ENCODE measurements at places on chromosomes 4 and X.

GRCh38 chrX:11537141-11537540 is 128.6 kb downstream of the ARHGAP6 start:
- DNase-seq: no peak

- DNase-seq: no peak
Measured at GRCh38 chr4:28209371-28209924, 1348.8 kb downstream of the STIM2 start.

GRCh38 chrX:64190136-64190740 is 15.3 kb downstream of the AMER1 start:
- DNase-seq: no peak

DNA sequence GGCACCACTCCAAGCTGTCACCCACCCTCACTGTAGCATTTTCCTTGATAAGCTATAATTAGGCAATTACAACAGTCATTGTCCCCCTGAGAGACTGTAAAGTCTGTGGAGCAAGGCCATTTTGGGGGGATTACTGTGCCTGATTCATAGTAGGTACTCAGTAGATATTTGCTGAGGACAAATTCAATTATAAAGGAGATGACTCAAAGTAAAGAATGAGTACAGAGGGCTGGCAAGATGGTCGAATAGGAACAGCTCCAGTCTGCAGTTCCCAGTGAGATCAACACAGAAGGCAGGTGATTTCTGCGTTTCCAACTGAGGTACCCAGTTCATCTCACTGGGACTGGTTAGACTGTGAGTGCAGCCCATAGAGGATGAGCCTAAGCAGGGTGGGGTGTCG is 42.0 kb downstream of the MAOB start:
- no peak for DNase-seq

DNA sequence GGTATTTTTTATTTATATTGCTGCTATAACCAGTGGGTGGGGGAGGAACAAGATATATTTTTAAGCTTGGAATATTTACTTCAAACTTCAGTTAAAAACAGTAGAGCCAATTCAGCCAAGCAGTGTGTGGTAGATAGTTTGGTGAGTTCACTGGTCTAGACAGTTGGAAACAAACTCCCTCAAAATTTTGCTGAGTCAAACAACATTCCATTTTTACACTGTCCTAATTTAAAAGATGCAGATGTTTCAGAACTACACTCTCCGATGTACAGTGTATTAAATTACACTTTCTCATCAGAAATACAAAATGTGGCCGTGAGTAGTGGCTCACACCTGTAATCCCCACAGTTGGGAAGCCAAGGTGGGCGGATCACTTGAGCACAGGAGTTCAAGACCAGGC is 23.3 kb downstream of the PRKX start:
- no peak for DNase-seq

DNA sequence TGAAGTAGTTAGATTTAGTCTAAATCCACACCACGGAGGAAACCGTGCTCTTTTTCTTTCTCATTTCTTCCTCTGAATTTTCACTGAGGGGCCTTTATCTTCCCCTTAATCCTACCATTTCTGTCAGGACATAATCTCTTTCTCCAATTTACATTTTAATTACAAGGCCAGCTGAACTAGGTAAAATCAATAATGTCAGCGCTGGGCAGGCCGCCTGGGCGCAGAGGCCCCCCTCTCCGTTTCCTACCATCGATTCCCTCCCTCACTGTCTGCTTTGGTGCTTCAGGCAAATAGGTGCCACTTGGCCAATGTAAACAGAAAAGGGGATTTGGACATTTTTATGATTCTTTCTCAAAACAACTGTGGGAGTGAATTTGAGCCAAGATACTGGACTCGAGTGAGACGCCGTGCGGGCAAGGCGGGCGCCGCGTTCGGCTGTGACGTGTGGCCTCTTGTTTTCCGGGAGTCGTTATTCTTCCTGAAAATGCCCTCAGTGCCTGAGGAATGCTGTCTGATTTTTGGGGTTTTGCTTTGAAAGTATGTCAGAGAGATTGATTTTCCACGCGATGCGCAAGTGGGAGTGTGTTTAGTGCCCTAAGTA is 22.6 kb downstream of the UVSSA start:
- no peak for DNase-seq

DNA sequence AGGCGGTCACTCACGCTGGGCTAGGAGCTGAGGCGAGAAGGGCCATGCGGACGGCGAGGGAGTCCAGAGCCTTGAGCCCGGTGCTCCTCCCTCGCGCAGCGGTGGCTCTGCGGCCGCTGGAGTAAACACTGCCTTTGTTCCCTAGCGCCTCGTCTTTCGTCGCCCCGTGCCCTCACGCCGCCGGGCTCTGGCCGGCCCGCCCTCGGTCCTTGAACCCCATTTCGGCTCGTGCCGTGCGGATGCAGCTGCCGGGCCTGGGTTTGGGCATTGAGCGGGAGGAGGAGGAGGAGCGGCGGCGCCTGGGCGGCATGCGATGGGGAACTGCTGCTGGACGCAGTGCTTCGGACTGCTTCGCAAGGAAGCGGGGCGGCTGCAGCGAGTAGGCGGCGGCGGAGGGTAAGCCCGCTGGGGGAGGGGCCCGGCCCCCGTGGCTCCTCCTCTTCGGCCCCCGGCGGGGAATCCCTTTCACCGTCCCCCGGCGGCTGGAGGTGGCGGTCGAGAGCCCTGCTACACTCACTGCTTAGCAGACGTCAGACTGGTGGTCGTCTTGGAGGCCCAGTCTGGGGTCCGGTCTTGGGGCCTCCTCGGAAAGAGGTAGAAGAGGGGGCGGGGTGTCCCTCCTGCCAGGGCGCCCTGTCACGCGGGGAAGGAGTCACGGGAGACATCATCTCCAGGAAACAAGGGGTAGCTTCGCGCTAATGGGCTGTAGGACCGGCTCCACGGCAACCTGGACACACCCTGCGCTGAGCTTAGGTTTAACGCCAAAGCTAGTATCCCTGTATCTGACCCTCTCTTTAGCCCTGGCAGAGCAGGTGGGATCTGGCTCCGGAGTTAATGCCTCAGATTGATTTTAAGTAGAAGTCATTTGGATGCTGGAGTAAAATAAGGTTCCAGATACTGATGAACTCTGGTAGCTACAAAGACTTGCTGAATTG is at the start of gene AP1AR:
Gene AP1AR (plus strand): TSS at position 9 of the 935 bp plus-strand sequence. CDS start 305 bp downstream, at position 314.
- DNase-seq: peak; percentile 76

GRCh38 chr4:186307916-186308315 is 41.9 kb downstream of the F11 start:
- DNase-seq: no peak

DNA sequence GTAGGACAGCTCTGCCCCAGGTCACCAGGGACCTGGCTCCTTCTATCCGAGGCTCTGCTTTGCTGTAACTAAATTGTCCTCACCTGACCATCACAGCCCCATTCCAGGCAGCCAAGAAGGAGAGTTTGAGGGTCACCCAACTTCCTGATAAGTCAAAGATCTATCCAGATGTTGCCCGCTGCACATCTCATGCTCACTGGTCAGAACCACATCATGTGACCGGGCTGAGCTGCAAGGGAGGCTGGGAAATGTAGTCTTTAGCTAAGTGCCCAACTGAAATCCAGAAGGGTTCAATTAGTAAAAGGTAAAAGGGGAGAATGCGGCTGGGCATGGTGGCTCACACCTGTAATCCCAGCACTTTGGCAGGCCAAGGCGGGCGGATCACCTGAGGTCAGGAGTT is 18.4 kb downstream of the HMX1 start:
- DNase-seq: no peak

DNA sequence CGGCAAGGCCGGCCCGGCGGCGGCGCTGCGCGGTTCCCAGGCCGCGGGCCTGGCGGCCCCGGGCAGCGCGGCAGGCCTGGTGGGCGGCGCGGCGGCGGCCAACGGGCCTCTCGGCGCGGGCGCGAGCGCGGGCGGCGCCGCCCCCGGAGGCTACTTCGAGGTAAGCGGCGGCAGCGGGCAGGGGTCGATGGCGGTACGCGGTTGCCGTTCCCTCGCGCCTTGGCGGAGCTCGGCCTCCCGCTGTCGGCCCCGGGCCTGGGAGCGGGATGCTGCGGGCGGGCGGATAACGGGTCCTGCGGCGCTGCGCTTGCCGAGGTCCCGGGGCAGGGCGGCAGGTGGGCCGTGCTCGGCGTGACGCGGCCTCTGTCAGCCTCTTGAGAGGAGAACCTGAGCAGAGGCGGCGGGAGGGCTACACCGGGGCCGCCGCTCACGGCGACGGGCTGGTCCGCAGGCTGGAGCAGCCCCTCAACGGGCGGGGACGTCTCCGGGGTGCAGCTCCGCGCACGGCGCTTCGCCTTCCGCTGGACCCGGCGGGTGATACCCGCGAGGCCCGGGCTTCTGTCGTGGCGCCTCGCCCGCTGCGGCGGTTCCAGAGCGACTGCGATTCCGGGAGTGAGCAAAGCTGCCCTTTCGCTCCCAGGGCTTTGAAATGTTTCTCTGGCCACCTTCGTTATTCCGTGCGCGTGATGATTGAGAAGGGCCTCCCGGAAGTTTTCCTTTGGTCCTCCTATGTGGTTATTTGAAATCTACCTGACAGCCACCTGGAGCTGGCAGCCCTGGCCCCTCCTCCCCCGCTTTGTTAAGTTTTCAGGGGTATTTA is 774 bp downstream of the FAM193A start:
- DNase-seq: peak; percentile 32

DNA sequence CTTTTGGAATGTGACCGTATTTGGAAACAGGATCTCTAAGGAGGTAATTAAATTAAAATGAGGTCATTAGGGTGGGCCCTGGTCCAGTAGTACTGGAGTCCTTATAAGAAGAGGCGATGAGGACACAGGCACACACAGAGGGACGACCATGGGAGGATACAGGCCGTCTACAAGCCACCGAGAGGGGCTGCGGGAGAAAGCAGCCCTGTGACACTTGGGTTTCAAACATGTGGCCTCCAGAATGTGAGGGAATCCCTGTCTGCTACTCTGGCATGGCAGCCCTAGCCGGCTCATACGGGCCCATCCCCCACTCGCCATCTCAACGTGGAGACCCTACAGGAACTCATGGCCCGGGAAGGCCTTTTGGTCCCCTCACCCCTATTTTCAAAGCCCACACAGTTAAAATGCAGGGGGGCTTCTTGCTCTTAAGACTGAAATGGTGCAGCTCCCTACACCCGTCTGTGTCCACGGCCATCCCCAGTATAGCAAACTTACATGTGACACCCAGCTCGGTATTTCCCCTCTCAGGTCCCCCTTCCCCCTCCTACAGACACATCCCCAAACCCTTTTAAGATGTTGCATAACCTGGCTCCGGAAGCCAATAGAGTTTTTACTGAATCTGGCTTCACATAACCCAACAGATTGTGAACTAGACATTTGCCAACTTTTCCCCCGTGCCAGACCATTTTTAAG is 124.1 kb upstream of the TBL1X start:
- peak; percentile 25 for DNase-seq

- peak; percentile 80 for DNase-seq
Measured at GRCh38 chrX:20060961-20061748, 55.6 kb downstream of the MAP7D2 start.

- no peak for DNase-seq
Measured at GRCh38 chrX:8988446-8988845, 45.5 kb downstream of the FAM9B start.

DNA sequence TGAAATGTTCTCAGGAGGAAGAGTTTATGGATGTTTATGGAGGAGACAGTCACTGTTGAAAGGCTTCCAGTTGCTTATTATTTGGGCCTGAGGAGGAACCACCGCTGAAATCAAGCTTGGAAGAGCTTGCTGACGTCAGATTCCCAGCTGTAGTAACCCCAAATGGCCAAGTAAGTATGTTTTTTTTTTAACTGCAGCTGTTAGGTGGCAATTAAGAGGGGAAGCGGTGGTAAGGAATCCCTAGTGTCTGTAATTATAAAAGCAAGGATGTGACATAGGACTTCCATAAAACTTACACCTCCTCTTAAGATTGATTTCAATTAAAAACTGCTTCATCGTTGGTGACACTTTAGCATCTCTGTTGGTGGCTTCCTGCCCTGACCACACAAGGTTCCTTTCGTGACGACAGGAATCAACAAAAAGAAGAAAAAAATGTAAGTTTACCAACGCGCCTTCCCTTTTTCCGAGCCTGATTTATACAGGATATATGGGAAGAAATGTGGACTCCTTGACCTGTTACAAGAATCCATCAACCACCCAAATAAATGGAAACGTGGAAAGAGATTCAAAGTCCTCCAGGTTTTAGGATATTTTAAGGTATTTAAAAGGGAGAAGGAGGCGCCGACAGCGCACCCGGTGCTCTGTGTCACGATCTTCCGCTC is 884 bp downstream of the RELL1 start:
- DNase-seq: peak; percentile 16

DNA sequence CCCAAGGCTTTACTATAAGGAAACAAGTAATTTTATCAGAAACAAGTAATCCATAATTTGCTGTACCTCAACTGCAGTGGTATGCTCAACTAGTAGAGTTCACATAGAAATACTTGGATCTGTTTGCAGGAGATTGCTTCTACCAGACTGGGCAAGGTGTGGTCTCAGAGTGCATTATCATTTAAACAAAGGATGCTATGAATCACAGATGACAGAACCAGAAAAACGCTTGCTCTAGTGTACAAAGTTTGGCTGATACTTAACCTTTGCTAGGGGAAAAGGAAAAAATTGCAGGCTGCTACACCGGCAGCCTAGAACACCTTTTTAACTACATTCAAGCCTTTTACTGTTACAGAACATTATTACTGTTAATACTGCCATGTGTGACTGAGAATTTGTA is 97.1 kb downstream of the ENOX2 start:
- DNase-seq: no peak

GRCh38 chrX:153669174-153669890 is 4.3 kb downstream of the PNCK start:
- no peak for DNase-seq

DNA sequence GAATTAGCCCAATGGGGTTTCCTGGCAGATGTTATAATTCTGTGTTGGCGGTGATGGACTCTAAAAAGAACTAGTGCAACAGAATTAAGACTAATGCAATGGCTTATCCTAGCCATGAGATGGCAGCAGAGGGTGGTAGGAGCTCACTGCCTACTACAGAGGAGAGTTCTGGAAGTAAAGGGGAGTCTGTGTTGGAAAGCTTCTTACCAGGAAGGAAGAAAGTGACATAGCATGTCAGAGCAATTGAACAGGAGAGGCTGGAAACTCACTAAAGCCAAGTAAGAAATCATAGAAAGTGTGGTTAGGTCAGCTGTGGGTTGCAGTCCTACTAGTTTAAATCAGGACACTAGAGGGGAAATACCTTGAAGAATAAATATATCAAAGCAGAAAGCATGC is 6.3 kb upstream of the TRPC5OS start:
- no peak for DNase-seq

DNA sequence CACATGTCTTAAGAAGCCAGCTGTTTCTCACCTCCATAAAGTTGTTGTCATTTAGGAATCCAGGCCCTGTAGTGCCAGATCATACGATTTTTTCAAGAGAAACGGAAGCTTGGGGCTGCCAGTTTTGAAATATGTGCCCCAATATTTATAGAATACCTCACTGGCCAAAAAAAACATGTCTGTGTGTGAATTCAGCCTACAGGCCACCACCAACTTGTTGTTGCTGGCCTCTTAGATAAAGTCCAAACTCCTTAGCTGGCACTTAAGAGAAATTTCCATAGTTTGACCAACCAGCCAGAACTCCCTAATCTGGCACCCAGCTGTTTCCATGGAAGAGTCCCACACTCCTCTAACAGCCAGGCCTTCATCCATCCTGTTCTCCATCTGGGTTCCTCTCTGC is 74.1 kb downstream of the WDR19 start:
- no peak for DNase-seq
